ENCODE measurements at places on chromosomes 4 and X.
A peak's percentile ranks its signal among the peaks of the same experiment; 100 is the strongest.

DNA sequence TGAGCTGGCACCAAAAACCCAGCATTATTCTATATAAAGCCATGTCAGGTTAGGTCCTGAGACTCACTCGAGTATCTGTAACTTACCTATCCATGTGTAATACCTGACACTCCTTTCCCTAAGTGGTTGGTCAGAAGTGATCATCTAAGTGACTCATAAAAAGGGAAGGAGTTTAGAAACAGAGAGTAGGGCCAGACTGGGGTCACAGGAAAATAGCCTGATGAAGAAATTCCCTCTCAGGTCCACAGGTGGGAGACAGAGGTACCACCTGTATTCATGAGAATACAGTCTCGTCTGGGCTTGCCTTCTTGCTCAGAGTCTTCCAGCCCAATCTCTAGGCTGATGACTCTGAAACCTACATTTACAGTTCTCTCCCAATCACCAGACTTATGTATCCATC, 161.8 kb upstream of the MAP3K15 start:
- no peak for DNase-seq

DNA sequence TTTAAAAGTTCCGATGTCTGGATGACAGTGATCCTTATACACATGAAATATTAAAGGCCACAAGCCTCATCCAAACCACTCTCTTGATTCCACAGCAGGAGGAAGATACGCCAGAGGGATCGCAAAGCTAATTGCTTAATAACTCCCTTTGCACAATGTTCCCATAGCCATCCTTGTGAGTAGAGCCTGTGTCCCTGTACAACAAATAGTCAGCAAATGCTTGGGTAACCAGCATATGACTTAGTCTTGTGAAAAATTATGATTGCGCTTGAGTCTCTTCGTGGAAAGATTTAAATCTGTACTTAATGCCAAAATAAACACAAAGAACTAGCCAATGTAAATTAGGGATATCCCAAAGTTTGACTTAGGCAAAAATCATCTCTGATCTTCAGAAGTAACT, 31.5 kb downstream of the SLC9A7 start:
- DNase-seq, result no peak

GRCh38 chr4:68883870-68884269, 67.7 kb downstream of the UGT2A3 start:
- DNase-seq, result no peak

- DNase-seq, result no peak
These were observed 592.5 kb downstream of the PPARGC1A start for GRCh38 chr4:23297327-23297726.

GRCh38 chr4:3385711-3386420, 55.9 kb upstream of the HGFAC start:
- no peak for DNase-seq

- DNase-seq, result peak; percentile 9
These were observed 37.9 kb upstream of the CYP2U1 start for GRCh38 chr4:107893171-107894137.

- no peak for DNase-seq
These were observed 14.5 kb upstream of the MED14 start for GRCh38 chrX:40749681-40750494.
